ENCODE measurements at places on chromosomes 12 and 14. TPM values are rescaled to one million over a fixed set of nuclear protein-coding genes. Genes with fewer than 3 reads are reported as not detected.
A peak's percentile ranks its signal among the peaks of the same experiment; 100 is the strongest.

- no peak for DNase-seq
Measured at GRCh38 chr14:94795372-94795771, 25.5 kb upstream of the GSC start.

- DNase-seq: no peak
Measured at GRCh38 chr12:114580306-114580705, 103.7 kb downstream of the TBX3 start.

GRCh38 chr14:54739514-54739913 lies 163.1 kb downstream of the GCH1 start:
- DNase-seq: peak; percentile 40

DNA sequence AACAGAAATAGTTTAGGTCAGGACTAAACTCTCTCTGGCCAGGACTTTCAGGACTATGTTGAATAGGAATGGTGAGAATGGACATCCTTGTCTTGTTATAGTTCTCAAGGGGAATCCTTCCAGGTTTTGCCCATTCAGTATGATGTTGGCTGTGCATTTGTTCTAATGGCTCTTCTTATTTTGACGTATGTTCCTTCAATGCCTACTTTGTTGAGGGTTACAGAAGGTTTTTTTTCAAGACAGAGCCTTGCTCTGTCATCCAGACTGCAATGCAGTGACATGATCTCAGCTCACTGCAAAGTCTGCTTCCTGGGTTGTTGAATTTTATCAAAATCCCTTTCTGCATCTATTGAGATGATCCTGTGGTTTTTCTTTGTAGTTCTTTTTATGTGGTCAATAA lies 79.5 kb upstream of the NID2 start:
- no peak for DNase-seq

Gene ENO2
- 24.1 TPM for total RNA-seq

DNA sequence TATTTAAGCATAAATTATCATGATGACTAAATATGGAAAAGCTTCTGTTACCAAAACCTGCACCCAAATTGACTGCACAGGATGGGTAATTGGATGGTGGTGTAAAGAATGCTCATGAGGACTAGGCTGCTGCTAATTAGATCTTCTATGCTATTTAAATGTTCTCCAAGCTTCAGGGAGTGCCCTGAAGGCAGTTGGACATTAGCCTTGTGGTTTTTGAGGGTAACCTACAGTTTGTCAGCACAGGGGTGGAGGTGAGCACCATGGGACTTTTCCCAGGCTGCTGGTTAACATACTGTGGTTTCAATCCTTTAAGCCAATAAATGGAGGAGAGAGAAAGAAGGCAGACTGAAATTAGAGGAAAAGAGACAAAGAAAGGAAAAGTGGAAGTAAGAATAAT lies 145.0 kb downstream of the WIF1 start:
- DNase-seq: no peak

Gene TESPA1
- not detected for total RNA-seq

DNA sequence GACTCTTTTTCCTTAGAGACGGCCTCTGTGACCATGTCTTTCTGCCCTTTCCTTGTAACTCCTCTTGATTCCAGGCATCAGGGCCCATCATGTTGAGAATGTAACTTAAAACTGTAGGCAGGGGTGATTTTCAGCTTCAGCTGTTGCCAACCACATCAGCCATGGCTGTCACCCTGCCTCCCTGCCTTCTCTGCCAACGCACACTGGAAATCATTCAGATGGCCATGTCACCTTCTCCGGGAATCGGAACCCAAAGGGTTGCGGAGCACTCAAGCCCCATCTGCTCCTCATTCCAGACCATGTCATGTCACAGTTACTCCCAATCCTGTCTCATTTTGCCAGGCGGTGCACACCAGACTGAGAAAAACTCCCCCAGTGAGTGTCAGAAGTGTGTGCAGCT lies 72.1 kb downstream of the EMP1 start:
- no peak for DNase-seq

DNA sequence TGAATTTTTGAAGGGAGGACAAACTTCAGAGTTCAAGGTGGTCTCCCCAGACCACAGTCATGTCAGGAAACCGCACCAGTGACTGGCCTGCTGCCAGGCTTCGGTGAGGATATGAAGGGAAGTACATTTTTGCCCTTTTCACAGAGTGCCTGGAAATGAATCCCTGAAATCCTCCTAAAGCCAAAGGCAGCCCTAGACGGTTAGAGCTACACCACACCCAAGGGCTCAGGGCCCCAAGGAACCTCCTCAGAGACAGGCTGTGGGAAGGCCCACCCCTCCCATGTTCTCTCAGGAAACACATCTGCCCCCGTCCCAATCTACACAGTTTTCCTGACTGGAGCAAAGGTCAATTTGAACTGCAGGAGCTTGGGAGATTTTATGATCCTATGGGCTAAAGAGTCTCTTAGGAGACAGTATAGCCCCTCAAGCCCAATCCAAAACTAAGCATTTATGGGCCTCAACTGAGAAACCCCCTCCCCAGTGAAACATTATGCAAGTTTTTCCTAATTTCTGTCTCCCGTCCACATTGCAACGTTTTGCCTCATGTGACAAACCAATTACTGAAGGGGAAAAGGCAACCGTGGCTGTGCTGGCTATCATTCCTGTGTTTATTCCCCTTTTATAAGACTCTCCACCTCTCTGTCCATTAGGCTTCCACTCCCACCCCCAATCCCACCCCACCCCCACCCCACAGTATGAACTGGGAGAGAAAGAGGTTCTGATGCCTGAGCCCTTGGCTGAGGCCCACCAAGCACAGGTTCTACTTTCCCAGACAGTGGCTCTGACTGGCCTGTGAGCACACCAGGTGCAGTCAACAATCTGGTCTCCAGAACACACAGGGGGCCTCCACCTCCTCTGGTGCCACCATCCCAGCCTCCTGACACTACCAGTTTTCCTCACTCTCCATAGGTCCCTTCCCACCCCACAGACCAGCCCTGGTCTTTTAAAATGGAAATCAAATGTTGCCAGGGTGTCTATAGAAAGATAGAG lies 9.6 kb upstream of the RNASE1 start:
- peak; percentile 40 for DNase-seq

- DNase-seq: no peak
Measured at GRCh38 chr12:78540606-78541336, 323.8 kb upstream of the SYT1 start.

Gene KCNJ8
- 0.24 TPM for total RNA-seq

GRCh38 chr12:45737638-45738037 lies 8.1 kb downstream of the ARID2 start:
- no peak for DNase-seq

DNA sequence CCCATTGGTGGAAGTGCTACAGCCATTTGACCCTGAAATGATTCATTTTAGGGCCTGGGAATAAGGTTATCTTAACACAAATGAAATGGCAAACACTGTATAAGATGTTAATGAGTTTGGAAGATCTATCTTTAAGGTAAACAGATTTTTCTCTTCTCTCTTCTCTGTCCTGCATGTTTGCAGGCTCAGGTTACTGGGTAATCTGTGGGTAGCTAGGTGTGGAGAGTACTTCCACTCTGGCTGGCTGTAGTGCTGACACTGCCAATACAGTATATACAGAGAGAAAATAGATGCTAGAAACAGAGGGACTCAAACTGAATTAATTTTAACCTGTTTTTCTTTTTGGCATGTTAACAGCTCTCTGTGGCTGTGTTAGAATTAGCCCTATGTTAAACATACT lies 84.6 kb downstream of the SLC38A6 start:
- no peak for DNase-seq

Gene AKAP3
- 1.1 TPM for total RNA-seq

Gene LRTM2
- not detected for total RNA-seq

DNA sequence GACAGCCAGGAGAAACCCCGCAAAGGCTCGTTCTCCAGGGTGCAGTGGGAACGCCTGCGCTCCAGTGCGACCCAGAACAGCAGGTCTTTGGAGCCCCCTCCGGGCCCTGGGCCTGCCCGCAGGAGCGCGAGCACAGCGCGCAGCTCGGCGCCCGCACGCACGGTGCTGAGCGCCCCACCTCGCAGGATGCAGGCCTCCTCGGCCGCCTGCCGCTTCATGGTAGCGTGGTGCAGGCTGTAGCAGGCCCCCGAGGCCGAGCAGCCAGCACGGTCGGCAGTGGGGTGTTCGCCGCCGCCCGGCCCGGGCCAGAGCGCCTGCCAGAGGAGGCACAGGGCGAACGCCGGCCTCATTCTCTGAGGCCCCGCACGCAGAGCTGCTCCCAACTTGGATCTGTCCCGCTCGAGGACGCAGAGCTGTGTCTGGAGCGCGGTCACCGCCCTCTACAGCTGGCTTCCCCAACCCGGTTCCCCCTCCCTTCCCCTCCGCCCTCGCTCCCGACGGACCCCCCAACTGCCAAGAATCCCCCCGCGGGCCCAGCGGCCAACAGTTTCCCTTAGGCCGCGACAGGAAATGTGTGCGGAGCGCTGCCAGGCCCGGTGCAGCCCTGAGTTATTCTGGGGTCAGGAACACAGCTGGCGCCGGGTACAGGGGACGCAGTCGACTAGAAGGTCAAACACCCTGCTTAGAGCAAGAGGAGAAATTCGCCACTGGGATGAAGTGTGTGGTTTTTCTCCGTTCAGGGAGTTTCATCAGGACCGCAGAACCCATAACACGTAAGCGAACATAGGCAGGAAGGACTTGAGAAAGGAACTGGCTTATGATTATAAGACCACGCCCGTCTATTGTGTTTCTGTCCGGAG lies at the start of gene CLEC14A:
CLEC14A (minus strand) TSS at position 421 of the 860 bp plus-strand sequence; CDS start at position 350, 71 bp downstream.
- DNase-seq: no peak

DNA sequence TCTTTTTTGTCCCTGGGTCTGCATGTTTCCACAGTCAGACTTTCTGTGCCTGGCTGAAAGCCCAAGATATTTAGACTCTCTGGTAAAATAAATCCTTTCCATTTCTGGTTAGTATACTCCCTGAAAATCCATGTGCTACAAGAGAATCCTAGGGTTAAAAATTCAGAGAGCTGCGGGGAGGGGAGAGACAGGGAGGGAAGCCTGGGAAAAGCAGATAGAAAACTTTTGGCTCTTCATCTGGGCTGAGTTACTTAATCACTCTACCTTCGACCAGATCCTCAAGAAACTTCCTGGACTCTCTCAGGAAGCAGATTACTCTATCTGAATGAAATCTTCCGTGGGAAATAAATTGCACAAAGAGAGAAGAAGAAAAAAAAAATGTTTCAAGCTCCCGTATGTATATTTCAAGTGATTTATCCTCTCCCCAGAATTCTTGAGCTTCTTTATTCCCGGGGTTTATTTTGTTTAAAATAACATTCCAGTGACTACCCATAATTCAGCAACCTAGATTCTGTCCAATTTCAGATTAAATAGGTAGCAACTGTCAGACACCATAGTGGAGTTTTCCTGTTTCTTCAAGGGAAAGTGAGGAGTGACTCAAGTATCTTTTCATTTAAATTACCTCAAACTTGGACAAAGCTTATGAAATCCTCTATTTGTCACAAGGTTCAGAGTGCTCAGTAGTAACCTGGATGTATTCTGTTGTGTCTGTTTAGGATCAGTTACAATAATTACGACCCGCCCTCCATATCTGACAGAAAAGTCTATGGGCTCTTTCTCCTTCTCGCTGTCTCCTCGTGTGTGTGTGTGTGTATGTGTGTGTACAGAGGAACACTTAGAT lies 163.7 kb downstream of the MYRFL start:
- no peak for DNase-seq

DNA sequence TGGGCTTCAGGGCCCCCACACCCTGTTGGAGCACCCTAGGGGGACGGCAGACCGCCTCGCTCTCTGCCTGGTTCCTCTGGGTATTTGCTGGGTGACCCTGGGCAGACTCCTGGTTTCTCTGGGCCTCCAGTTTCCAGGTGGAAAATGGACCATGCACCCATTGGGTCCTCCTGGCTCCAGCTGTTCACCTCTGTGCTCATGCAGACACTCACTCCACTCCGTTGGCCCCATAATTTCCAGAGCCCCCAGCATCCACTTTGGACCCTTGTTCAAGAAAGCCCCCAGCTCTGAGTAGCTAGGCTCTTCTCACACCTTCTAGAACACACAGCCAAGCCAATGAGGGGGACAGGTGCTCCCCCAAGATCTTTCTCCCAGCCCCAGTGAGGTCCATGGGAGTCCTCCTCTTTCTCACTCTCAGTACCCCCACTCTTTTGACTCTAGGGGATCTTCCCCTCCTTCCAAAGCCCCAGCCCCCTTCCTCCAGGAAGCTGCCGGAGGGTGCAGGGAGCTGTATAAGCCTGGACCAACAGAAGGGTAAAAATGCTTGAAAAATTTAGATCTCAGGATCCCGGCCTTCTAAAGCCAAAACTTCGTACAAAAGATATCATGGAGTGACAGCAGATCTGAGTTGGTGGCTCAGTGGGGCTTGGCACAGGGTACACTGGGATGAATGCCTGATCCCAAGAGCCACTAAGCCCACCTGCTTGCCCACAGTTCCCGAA lies 174.8 kb upstream of the RTL1 start:
- peak; percentile 65 for DNase-seq
